C1 segment of cervical spinal cord (tissue), 14 donors: ENCODE measurements at places on chromosomes 1 and 21.
A peak's percentile ranks its signal among the peaks of the same experiment; 100 is the strongest.

- DNase-seq = no peak
Observed at GRCh38 chr1:63674865-63675419, 81.7 kb downstream of the PGM1 start.

DNA sequence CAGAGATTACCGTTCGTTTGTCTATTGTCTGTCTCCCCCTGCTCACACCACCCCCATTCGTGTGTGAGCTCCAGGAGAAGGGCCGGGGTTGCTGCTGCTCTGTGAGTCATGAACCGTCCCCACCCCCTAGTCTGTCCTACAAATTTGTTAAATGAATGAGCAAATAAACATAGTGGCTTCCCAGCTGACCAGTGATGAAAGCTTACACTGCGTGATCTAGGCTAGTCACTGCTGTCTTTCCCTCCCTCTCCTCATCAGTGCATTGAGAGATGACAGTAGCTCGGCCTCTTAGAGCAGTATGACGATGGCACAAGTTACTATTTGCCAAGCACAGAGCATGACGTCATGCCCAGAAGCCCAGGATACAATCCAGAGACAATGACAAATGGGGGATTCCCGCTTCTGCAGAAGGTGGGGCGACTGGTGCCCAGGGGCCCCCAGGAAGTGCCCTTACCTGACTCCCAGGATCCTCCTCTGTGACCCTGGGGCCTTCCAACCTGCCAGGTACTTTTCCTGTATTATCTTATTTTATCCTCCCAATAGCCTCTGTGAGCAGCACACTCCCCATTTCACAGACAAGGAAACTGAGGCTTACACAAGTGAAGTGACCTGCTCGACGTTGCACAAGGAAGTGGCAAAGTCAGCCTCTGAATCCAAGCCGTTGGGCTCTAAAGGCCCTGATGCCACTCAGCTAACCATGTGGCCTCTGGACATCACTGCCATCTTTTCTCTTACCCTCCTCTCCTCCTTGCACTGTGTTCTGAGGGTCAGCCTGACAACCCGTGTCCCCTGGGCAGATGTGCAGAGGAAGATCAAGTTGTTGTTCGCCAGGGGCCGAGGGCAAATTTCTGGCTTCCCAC lies 8.6 kb upstream of the EPHA2 start:
- no peak for DNase-seq

DNA sequence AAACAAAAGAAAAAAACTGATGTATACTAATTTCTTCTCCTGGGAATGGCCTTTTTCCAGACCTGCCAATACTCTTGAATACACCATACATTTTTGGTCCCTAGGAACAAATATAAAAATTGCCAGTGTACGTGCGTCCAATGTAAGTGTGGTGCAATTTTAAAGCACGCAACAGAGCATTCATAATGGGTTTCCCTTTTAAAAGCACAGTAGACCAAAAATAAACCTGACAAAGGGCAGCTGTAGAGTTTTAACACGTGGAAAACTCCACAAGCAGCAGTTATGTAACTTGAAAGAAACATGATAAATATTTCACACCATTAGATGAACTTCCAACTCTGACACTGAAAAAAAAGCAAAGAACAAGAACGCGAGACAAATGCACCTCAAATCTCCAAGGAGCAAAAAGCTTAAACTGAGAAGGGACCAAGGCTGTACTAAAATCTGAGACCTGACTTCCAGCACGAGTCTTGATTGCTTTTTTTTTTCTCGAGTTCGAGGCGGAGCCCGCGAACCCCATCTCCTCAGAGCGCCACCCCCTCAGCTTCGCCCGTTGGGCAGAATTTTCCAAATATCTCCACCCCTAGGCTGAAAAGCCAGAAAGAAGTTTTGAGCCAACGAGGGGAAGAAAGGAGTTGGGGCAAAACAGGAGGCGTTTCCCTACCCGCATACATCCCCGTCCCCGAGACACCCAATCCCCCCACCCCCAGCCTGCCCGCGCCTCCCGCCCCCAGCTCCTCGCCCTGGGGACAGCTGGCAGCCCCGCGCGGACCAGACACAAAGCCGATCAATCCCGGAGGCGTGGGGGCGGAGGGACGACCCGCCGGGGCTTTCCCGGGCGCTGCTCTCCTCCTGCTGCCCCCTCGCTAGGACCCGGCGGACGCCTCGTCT lies at the start of gene JAM2:
Gene JAM2, plus strand, starts transcription at position 599 of the 891 bp plus-strand sequence. CDS start 564 bp downstream, outside the sequence.
- peak; percentile 80 for DNase-seq

- DNase-seq = no peak
Observed at GRCh38 chr1:211331011-211331709, 4.5 kb downstream of the TRAF5 start.

GRCh38 chr21:23780326-23780725 lies 1827.0 kb downstream of the MRPL39 start:
- no peak for DNase-seq

GRCh38 chr1:94591823-94592570 lies 50.4 kb upstream of the F3 start:
- no peak for DNase-seq

DNA sequence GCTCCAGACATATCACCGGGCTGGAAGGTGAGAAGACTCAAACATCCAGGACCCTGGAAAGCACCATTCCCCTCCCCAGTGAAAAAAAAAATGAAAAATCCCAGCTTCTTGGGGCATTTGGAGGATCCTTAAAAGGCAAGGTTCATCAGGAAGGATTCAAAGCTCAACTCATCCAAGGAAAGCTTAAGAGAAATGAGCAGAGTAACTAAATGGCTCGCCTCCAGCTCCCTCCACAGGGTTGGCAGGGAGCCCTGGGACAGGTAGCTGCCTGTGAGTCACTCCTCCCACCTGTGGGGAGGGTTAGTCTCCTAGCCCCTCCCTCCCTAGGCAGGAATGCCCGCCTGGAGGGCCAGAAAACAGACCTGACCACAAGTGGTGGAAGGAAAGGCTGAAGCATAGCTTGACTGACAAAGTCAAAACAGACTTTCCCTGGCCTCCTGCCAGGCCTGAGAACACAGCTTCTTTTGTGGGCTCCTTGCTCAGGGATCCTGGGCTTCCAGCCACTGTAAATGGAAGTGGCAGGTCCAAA lies 712 bp upstream of the LAMB3 start:
- DNase-seq = peak; percentile 62

DNA sequence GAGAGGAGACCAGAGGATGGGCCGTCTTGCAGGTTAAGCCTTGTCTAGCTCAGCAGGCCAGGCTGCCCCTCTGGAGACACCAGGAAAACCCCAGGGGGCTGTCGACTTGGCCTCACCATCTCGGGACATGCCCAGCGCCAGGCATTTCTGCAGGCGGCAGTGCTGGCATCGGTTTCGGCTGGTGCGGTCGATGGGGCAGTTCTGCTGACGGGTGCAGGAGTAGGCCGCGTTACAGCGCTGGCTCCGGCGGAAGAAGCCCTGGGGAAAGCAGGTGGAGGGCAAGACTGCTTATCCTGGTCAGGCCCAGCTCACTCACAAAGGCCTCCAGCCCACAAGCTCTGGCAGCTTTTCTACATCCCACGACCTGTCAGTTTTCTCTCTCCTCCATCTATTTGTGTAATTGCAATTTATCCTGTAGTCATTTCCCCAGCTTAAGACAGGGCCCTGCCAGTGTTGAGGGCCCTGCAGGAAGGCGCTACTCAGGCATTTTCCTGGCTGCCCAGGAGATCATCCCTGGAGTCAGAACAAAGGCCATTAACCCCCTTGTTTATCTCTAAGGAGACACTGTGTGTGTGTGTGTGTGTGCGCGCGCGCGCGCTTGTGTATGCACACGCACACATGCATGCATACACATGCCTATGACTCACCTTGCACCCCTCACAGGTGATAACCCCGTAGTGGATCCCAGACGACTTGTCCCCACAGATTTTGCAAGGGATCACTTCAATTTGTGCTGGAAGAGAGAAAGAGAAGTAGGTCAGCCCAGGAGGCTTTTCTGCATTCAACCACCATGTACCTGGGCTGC lies 11.5 kb upstream of the LINGO4 start:
- DNase-seq = no peak

- no peak for DNase-seq
Observed at GRCh38 chr1:84621553-84621952, 47.3 kb upstream of the CTBS start.
